ENCODE measurements at places on chromosomes 3 and 15.

DNA sequence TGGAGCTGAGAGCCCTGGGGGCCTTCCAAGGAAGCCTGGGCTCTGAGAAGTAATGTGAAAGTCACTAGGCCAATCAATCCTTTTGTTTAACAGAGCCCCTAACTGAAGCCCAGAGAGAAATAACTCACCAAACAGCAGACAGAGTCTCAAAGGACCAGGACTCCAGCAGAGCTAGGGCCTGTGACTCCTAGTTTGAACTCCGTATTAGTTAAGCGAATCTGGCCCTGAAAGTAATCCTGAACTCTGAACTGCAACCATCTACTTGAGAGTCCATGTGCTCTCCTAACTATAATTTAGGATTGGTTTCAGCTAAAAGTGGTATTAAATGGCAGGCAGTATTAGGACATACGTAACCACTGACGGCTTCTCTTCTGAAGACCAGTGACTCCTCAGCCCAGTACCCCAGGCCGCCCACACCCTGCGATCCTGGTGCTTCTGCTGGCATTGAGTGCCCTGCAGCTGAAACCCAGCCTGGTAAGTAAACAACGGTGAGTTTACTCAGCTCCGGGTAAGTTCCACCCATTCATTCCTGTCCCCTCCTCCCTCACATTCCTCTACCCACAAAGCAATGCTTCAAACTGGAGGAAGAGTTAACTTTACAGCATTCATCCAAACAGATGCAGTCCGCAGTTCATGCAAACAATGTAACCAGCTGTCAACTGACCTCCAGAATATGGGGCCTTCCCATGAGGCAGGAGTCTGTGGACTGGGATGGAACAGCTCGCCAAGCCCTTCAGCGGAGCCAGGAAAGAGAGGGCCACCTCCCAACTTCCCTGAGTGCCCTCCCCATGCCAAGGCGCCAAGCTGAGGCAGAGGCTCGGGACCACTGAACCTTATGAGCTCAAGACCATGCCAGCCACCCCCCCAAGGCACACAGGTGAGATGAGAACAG lies 7.3 kb downstream of the MYO5C start:
- no peak for DNase-seq

DNA sequence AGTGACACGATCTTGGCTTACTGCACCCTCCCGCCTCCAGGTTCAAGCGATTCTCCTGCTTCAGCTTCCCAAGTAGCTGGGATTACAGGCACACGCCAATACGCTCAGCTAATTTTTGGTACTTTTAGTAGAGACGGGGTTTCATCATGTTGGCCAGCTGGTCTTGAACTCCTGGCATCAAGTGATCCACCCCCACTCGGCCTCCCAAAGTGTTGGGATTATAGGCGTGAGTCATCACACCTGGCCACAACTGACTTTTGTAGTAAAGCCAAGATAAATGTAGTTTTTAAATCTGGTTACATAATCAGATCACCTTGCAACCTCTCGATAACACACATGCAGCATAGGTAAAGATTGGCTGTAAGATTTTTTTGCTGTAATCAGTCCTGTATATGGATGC lies 657.5 kb upstream of the DPPA4 start:
- no peak for DNase-seq

DNA sequence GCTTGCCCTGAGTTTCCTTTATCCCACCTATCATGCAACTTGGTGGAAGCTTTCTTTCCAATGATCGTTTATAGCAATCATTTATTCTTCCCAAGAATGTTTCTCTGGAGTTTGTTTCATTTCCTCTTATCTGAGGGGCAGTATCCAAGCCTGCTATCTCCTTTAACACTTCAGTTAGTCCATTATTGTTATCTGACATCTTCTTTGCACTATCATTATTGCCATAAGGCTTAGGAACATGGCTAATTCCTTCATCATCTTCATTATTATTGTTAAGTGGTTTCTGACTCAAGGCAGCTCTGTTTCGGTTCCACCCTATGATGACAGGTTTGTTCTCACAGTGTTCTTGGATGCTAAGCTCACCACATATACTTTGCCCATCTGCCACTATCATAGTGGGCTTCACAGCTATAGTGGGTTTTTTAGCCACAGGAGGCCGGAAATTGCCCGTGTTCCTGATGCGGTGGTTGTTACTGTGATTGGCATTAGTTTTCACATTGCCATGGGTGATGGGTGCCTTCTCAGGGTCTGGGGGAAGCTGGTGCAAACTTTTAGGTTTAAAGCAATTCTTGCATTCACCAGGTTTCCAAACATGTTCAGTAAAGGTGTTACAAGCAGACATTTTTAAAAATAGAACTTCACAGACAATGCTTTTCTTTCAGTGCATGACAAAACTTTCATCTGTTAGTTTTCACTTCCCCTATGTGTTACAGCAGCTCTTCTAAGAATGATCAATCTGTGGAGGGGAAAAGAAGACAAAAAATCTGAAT lies 110.6 kb upstream of the TSPAN3 start:
- peak; percentile 1 for DNase-seq

DNA sequence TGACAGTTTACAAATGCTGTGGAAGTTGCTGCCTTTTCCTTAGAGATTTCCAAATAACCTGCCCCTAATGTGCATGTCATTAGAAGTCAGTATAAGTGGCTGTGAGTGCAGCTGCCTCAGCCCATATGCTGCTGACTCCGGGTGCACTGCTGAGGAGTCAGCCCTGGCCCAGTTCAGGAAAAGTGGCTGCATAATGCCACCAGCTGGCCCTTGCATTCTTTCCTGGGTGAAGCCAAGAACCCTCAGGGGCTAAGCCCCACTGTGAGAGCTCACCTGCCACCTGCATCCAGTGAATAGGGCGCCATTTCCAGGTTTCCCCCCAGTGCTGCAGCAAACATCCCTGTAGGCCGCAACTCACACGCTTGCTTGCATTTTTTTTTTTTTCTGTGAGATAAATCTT lies 139.9 kb downstream of the TJP1 start:
- DNase-seq = no peak

- no peak for DNase-seq
Measured at GRCh38 chr3:198096015-198096414, 136.0 kb downstream of the LMLN start.

DNA sequence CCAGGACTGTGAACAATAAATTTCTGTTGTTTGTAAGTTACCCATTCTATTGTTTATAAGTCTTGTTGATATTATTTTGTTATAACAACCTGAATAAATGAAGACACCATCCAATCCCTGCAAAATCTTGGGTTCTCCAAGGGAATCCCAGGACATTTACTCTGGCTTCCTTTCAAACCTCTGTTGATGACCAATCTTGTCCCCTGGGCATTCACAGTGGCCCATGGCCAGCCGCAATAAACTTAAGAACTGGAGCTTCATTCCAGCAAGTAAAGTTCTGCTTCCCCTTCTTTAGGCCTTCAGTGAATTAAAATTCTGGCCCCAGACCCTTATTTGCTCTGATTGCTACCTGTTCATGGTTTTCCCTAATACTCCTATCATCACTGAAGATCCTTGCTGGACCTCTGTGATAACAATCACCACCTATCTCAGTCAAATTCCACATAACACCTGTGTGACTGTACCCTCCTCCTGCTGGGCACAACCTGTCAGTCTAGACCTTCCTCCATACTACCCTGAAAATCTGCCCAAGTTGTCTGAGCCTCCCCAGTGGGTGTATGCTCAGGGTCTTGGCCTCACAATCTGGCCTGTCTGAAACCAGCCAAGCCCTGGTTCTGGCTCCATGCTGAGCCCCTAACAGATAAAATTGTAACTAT lies 153.1 kb downstream of the SEMA6D start:
- DNase-seq = no peak

- no peak for DNase-seq
Measured at GRCh38 chr3:87088430-87088992, 97.6 kb upstream of the VGLL3 start.

DNA sequence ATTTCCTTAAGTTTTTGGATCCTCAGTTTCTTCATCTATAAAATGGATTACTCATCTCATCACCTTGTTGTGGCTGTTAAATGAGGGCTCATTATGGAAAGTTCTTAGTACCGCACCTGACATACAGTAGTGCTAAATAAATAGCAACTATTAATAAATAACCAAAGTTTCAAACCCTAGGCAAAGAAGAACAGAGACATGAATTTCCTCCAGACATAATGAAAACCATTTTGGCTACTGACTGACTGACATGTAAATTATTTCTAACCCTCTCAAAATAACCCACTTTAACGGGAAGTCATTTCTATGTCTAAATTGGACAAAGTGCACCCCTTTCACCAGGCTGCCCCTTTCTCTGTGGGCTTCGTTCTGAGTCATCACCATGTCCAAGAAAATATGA lies 17.4 kb upstream of the KLHL6 start:
- no peak for DNase-seq

DNA sequence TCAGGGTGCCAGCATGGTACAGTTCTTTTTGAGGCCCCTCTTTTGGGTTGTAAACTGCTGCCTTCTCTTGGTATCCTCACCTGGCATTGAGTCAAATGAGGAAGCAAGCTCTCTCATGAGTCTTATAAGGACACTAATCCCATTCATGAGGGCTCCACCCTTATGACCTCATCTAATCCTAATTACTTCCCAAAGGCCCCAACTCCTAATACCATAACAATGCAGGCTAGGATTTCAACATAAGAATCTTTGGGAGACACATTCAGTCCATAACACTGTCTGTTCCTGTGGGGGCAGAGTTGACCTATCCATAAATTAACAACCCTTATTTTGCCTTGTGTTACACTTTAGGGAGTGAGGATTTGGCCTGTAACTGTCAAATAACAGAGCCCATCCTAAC lies 278.3 kb downstream of the LRTM1 start:
- DNase-seq = no peak

- no peak for DNase-seq
Measured at GRCh38 chr15:67690936-67691335, 134.4 kb upstream of the SKOR1 start.

GRCh38 chr3:190086191-190086590 lies 34.5 kb downstream of the P3H2 start:
- DNase-seq = no peak

- DNase-seq = no peak
Measured at GRCh38 chr3:36480911-36481648, 100.8 kb downstream of the STAC start.

GRCh38 chr3:156609546-156609945 lies 54.6 kb upstream of the SSR3 start:
- DNase-seq = no peak

GRCh38 chr3:108391917-108392593 lies 95.7 kb downstream of the HHLA2 start:
- DNase-seq = no peak

GRCh38 chr3:97960993-97961766 lies 11.1 kb downstream of the RIOX2 start:
- DNase-seq = no peak

- no peak for DNase-seq
Measured at GRCh38 chr15:59570315-59570714, 41.3 kb upstream of the GCNT3 start.

GRCh38 chr3:23199649-23200048 lies 3.5 kb upstream of the UBE2E2 start:
- no peak for DNase-seq

DNA sequence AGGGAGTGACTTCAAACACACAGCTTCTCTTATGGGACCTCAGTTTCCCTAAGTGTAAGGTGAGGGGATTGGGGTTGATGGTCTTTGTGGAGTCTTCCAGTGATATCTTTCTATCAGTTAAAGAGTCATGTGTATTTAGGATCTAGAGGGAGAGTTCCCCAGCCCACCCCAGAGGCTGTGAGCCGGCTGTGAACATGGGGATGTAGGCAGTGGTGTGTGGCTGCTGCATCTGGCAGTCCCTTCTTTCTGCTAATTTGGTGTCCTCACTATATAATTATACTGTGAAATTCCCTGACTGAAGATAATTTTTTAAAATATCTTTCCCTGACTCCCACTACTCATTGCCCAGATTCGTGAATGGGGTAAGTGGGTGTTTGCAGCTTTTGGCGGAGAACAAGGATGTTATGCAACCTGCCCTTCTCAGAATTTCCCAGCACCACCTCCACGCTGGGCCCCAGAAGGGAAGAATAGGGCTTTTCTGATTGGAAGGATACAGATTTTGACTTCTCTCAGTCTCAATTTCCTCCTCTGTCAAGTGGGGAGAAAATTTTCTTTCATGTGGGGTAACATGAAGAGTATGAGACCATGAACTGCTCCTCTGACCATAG lies 79.0 kb upstream of the RASGRF1 start:
- DNase-seq = no peak

- DNase-seq = no peak
Measured at GRCh38 chr3:105013657-105014056, 353.1 kb upstream of the ALCAM start.

DNA sequence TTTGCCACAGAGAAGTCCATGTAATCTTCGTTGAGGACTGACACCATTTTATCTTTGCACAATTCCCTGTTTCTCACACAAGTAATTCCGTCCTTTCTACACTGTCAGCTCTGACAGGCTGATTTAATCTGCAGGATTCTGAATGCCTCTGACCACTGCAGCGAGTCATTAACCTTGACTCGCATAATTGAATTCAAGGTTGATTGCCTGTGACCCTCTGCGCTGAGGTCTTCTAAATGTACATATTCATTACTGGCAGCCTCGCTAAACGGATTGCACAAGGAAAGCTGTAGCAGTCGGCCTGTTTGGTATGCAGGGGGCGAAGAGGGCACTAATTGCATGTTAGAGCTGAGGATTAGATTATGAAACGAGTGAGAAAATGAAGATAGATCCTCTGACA lies 147.8 kb downstream of the SHOX2 start:
- no peak for DNase-seq

- no peak for DNase-seq
Measured at GRCh38 chr15:44261007-44261706, 27.4 kb upstream of the GOLM2 start.

DNA sequence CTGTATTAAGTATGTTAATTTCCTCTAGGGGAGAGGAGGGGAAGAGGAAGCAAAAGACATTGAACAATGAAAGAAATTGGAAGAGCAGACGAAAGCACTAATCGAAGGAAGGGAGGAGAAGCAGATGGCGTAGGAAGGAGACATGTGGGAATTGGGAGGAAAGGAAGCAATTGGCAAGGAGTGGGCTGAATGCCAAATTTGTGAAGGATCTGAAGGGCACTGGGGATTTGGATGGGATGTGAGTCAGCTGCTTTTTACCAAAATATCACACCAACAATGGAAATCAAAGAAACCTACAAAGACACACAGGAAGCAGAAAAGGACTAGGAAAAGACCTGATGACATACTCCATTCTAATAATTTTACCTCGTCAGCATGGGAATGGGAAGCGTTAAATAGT lies 1029.8 kb downstream of the ROBO1 start:
- DNase-seq = no peak

- DNase-seq = no peak
Measured at GRCh38 chr3:122003112-122003511, 18.9 kb downstream of the ILDR1 start.

DNA sequence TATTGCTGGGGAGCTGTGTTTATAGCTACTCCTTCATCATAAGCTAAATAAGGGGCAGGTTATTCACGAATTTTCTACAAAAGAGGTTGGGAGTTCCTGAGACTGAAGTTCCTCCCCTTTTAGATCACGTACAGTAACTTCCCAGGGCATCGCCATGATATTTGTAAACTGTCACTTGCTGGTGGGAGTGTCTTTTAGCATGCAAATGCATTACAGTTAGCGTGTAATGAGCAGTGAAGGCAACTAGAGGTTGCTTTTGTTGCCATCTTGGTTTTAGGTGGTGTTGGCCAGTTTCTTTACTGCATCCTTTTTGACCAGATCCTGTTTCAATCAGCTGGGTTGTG lies 64.4 kb downstream of the IL12A start:
- DNase-seq = no peak
